Endodermal cell (in vitro differentiated cells): ENCODE measurements at places on chromosomes 12 and 14.

DNA sequence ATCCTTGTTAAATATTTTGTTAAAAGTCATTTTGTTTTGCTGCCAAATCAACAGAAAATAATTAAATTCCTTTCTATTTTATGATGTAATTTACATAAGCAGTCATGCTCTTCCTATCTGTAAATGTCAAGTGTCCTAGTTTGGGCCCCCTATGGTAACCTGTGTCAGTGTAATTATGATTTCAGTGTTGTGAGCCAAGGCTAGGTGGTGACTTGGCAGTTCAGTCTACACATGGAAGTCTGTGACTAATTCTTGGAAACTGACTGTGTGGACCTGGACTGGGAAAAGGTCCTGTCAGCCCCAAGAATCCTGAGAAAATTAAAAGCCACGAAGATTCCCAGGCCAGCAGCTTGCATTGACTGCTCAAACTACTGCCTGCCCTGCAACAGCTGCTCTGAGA lies 371.0 kb downstream of the FUT8 start:
- DNase-seq, result peak; percentile 28

- no peak for DNase-seq
Measured at GRCh38 chr14:63283884-63284248, 34.9 kb downstream of the GPHB5 start.

GRCh38 chr12:116406529-116406928 lies 129.0 kb upstream of the MED13L start:
- DNase-seq, result peak; percentile 91

GRCh38 chr12:117284140-117284539 lies 77.3 kb downstream of the NOS1 start:
- DNase-seq, result no peak

- DNase-seq, result peak; percentile 32
Measured at GRCh38 chr14:101473045-101473729, 88.1 kb upstream of the DIO3 start.

DNA sequence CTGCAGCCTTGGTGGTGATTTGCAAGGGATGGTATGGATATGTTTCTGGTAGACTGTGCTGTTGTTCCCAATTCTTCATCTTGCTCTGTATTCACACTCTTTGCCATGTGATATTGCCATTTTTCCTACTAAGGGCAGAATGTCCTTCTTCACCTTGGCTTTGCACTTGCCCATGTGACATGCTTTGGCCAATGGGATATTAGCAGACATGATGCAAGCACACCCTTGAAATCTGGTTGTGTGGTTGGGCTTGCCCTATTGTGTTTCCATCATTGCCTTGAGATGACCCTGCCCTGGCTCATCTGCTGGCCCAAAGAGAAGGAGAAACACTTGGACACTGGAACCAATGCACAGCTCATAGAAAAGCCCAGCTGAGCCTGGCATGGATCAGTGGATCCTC lies 110.3 kb downstream of the AACS start:
- DNase-seq, result no peak

DNA sequence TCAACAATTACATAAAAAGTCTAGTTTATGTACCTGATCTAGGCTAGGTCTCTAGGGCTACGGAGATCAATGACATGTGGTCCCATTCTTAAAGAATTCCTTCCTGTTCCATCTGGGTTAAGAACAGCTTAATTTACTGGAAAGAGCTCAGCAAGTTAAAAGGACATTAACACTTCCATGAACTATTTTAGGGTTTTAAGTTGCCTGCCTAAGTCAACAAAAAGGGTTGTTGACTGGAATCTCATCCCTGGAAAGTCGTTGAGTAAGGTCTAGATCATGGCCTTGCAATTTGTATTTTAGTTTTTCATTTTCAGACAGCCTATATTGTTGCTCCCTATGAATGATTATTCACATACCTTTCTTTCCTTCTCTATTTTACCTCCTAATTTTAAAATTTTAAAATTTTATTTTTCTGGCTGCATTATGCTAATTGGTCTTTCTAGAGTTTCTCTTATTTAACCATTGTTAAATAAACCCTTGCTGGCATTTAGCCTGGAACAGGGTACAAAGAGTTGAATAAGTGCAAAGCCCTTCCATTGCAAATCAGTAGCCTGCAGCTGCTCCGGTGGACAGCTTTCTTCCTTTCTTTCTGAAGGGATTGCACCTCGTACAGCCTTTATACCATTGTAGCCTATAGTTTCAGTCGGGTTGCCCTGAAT lies 66.3 kb downstream of the VRK1 start:
- DNase-seq, result no peak

DNA sequence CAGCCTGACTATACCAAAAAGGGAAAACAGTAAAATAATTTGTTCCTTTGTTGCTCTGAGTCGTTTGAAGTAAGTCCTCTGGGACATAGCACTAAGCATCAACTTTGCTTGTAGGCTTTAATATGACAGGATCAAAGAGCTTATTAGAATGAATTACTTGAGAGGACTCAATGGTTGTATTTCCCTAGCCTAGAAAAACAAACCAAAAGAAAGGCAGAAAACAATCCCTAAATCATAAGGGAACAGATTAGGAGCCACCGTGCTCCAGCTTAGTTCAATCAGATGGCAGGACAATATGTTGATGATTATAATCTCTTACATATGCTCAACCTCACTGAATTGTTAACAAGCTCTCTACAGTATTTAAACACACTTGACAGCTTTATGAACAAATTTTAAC lies 988.4 kb downstream of the FLRT2 start:
- DNase-seq, result no peak
